ENCODE measurements at places on chromosomes 13 and 19.

DNA sequence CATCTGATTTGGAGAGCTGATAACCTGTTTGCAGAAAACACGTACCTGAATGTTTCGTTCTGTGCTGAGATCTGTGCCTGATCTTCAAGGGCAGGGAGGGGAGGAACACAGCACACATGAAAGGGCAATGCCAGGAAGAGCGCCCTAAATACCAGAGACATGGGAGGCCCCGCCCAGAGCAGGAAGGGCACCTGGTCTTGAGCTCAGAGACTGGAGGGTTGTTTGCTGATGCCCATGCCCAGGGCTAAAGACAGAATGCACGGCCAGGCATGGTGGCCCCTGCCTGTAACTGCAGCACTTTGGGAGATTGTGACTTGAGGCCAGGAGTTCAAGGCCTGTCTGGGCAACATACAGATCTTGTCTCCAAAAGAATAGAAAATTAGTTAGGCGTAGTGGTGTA lies 183.2 kb downstream of the TUBA3C start:
- no peak for DNase-seq

DNA sequence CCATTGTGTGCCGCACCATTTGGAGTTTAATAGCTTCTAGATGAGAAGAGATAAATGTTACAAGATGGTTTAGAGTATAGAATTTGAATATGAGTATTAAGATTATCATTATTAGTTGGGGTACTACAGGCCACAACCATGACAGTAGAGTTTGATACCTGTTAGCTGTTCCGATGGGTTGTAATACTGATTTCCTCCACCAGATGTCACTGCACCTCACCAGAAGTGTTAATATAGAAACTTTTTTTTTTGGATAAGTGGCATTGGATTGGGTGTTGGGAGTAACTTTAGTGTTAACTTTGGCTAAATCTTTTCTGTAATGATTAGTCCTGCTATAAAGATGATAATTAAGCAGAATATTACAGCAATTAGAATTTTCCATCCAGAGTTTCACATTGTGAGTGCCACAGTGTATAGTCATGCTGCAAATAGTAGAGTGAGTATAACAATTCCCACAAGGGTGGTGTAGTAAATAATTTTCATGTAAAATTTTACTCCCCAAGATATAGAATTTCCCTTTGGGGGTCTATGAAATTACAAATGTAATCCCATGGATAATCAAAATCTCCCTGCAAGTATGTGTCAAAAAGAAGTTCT lies 56.3 kb downstream of the PSG3 start:
- peak; percentile 4 for DNase-seq

- no peak for DNase-seq
Observed at GRCh38 chr19:47141695-47142094, 11.1 kb downstream of the SAE1 start.

- DNase-seq = no peak
Observed at GRCh38 chr19:44151491-44151890, 10.1 kb downstream of the ZNF234 start.

DNA sequence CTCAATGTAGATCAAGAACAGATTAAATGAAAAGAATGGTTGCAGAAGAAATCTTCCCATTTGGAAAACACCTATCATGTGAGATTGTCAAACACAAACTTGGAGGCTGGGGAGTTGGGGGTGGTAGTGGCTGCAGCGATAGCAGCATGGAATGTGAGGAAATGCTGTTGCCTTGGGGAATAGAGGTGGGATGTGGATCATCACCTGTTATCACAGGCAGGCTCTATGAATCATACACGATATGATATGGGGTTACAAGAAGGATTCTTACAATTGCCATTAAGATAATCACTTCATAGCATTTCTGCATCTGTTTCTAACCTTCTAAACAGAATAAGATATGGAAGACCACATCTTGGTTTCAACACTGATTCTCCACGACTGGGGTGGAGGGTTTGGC lies 88.7 kb downstream of the RNASEH2B start:
- no peak for DNase-seq

GRCh38 chr19:42151782-42152684 lies 19.8 kb upstream of the POU2F2 start:
- no peak for DNase-seq

GRCh38 chr13:100537951-100538462 lies 50.6 kb downstream of the GGACT start:
- DNase-seq = no peak

DNA sequence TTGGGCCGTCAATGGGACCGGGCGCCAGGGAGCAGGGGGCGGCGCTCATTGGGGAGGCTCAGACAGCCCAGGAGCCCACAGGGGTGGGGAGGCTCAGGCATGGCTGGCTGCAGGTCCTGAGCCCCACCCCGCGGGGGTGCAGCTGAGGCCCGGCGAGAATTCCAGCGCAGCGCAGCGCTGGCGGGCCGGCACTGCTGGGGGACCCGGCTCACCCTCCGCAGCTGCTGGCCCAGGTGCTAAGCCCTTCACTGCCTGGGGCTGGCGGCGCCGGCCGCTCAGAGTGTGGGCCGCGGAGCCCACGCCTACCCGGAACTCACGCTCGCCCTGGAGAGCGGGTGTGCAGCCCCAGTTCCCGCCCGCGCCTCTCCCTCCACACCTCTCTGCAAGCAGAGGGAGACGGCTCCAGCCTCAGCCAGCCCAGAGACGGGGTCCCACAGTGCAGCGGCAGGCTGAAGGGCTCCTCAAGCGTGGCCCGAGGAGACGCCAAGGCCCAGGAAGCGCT lies 1227.4 kb downstream of the PCDH17 start:
- DNase-seq = no peak

DNA sequence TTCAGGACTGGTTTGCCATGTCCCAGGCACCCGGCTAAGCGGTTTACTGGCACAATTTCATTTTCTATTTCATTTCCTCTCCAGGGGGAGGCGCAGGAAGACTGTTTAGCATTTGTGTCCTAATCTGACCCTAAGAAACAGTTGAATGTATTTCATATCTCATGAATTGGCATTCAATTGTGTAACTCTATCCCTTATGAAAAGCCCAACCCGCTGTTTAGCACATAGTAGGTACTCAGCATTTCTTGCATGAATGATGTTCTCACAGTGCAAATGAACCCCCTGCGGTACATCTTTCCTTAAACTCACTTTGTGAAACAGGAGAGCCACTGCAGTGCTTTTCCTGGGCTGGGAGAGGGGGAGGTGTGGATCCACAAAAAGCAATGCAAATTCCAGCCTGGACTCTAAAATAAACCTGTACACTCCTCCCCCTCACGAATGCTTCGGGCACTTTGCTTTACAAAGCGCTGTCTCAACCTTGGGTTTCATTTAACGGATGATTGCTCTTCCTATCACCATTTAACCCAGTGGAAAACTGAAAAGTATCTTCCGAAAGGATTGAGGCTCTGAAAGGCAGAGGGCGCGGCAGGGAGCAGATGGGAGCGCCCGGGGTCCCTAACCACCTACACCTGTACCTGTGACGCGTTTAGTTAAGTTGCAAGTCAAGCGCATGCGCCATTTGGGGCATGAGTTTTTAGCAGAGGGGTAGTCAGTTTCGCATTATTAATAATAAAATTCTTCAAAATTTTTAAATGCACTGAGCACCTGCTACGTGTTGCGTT lies 1.2 kb upstream of the EEF2 start:
- peak; percentile 52 for DNase-seq

Measured in astrocyte (in vitro differentiated cells and primary cell).